Kidney (tissue), 22 donors: ENCODE measurements at places on chromosomes 5 and 9. TPM values are rescaled to one million over a fixed set of nuclear protein-coding genes. Genes with fewer than 3 reads are reported as not detected.
A peak's percentile ranks its signal among the peaks of the same experiment; 100 is the strongest.

- no peak overlapping the region for H3K4me3 ChIP-seq
- no peaks in the 10 kb centered on the region for H3K4me1 ChIP-seq
- no peaks in the 10 kb centered on the region for H3K36me3 ChIP-seq
- no peak for DNase-seq
Measured at GRCh38 chr5:2522372-2522771, 229.1 kb downstream of the IRX2 start.

DNA sequence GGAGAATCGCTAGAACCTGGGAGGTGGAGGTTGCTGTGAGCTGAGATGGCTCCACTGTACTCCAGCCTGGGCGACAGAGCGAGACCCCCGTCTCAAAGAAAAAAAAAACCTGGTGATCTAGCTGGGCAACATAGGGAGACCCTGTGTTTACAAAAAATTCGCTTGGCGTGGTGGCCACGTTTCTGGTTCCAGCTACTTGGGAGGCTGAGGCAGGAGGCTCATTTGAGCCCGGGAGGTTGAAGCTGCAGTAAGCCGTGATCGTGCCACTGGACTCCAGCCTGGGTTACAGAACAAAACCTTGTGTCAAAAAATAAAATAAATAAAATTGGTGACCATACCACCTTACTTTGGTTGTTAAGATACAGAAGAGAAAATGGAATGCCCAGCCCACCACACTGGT is 1.8 kb upstream of the HNRNPAB start:
- no peak for DNase-seq
- H3K27ac ChIP-seq: no peak overlapping the region
- H3K27me3 ChIP-seq: no peaks in the 10 kb centered on the region

GRCh38 chr9:135087489-135087792 is at the start of gene OLFM1:
OLFM1 (plus strand) TSS chr9:135087668; CDS start chr9:135087990, 322 bp downstream.
- H3K36me3 ChIP-seq: no peaks in the 10 kb centered on the region
- peaks cover 22% of the 10 kb centered on the region for H3K27me3 ChIP-seq
- H3K4me3 ChIP-seq: no peak within 1 kb of the TSS
- H3K4me1 ChIP-seq: no peaks in the 10 kb centered on the region
- peak; percentile 71 for DNase-seq
- no peak within 1 kb of the TSS for H3K27ac ChIP-seq

DNA sequence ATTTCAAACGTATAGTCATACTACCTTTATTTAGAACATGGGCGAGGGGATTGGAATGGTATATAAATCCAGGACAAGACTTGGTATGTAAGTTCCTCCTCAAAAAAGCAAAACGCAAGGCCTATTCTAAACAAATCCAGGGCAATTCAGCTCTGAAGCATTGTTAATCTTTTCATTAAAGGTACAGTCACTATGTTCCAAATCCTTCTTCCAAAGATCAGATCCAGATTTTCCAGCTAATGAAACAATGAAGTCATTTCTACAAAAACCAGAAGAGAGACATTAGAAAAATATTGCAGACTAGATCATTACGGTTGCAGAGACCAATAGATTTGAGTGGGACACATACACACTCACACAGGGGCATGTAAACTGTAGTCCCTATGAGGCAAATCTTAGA is 116.1 kb upstream of the BNC2 start:
- no peaks in the 10 kb centered on the region for H3K27me3 ChIP-seq
- no peaks in the 10 kb centered on the region for H3K36me3 ChIP-seq
- no peak for DNase-seq
- no peak overlapping the region for H3K27ac ChIP-seq
- H3K4me3 ChIP-seq: no peak overlapping the region

GRCh38 chr5:145978708-145979107 is 42.3 kb downstream of the SH3RF2 start:
- no peaks in the 10 kb centered on the region for H3K4me1 ChIP-seq
- no peak overlapping the region for H3K4me3 ChIP-seq
- H3K36me3 ChIP-seq: no peaks in the 10 kb centered on the region
- H3K27me3 ChIP-seq: no peaks in the 10 kb centered on the region
- H3K27ac ChIP-seq: no peak overlapping the region

- DNase-seq: no peak
- no peak overlapping the region for H3K4me3 ChIP-seq
- H3K4me1 ChIP-seq: no peaks in the 10 kb centered on the region
- no peak overlapping the region for H3K27ac ChIP-seq
Measured at GRCh38 chr5:171506951-171507350, 87.5 kb downstream of the FGF18 start.

The LRRC26 gene
- polyA plus RNA-seq: not detected

The HEMGN gene
- not detected for polyA plus RNA-seq

The SLC9A3 gene
- polyA plus RNA-seq: 36.9 TPM

The FST gene
- 0.45 TPM for polyA plus RNA-seq

The TMEM252 gene
- polyA plus RNA-seq: 3.4 TPM

The PCDHA2 gene
- polyA plus RNA-seq: 0.17 TPM

The BHMT2 gene
- 230 TPM for polyA plus RNA-seq
